ENCODE measurements at places on chromosomes 2 and 18. TPM values are rescaled to one million over a fixed set of nuclear protein-coding genes. Genes with fewer than 3 reads are reported as not detected.

DNA sequence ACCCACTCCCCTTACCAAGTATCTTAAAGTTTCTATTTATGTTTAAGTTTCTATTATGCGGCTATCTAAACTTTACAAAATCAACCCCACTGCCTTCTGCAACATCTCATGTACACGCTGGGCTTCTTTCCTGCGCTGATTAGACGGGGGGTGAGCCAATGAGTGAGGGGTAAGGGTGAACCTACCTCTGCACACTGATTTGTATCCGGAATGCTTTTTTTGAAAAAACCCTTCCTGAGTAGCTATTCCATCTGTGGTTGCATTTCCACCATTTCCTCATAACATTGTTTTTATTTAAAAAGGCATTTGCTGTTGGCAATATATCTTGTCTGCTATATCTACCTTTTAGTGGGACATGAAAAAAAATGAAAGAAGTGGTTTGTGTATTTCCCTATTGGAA lies 6.3 kb downstream of the ALPG start:
- H3K4me1 ChIP-seq = no peaks in the 10 kb centered on the region
- no peak overlapping the region for H3K27ac ChIP-seq
- no peak for DNase-seq
- no peaks in the 10 kb centered on the region for H3K27me3 ChIP-seq
- no peak overlapping the region for H3K4me3 ChIP-seq

GRCh38 chr18:47545613-47546012 lies 294.2 kb upstream of the SKOR2 start:
- DNase-seq = no peak
- H3K4me3 ChIP-seq = no peak overlapping the region
- no peak overlapping the region for H3K27ac ChIP-seq
- H3K36me3 ChIP-seq = no peaks in the 10 kb centered on the region
- H3K27me3 ChIP-seq = no peaks in the 10 kb centered on the region

DNA sequence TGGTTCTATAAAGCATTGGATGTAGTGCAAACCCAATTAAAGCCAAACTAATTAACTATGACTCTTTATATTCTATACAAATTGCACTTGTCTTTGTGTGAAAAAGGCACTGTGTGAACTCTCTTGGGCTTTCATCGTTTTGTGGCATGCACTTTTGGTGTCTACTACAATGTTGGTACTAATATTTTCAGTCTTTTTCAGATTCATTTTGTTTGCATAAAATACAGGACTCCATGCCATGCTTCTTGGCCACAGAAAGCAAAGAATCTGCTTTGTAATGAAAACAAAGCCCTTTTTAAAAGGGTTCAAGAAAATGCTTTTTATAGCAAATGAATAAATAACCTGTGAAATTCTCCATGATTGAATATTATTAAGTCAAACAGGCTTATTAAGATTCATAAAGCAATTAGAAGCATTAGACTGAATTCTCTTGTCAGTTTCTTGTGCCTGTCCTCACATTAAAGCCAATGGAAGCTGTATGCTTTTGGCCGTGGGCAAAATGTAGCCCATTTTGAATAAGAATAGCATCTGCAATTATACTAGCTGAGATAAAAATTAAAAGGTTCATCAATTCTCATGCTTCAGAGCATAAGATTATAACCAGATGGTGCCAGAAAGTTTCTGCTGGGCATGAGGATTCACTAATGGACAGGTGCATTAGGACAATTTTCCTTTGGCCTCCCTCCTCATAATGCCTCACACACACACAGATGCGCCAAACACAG lies 1665.2 kb downstream of the SUCLG1 start:
- no peak for DNase-seq

DNA sequence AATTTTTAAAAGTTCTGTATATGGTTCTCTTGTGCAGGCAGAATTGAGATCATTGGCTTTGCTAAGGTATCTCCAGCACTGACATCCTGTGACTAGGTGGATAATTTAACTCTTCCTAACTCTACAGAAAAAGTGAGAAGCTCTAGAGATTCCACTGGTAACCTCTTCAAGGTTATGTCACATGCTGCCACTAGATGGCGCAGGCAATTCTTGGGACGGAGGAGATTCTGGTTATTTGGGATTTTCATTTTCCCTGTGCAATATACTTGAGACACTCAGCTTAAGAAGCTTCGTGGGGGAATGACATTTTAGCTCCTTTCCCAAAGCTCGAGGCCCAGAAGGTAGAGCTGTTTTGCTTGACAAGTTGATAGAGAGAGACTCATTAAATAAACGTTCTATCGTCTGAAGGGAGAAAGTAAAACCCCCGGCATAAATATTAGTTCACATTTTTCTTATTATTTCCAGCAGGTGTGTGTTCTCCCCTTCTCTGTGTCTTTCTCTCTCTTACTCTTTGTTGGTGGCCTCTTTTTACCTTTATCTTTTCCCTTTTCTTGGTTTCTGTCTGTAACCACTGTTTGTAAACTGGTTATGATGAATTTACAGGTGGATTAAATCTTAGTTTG lies 26.6 kb upstream of the LANCL1 start:
- H3K27me3 ChIP-seq = no peaks in the 10 kb centered on the region
- no peaks in the 10 kb centered on the region for H3K36me3 ChIP-seq
- DNase-seq = peak; percentile 36
- no peak overlapping the region for H3K27ac ChIP-seq
- no peak overlapping the region for H3K4me3 ChIP-seq

GRCh38 chr2:238791354-238791753 lies 56.5 kb upstream of the TWIST2 start:
- H3K36me3 ChIP-seq = no peaks in the 10 kb centered on the region
- H3K4me1 ChIP-seq = no peaks in the 10 kb centered on the region
- no peak for DNase-seq
- no peak overlapping the region for H3K4me3 ChIP-seq

DNA sequence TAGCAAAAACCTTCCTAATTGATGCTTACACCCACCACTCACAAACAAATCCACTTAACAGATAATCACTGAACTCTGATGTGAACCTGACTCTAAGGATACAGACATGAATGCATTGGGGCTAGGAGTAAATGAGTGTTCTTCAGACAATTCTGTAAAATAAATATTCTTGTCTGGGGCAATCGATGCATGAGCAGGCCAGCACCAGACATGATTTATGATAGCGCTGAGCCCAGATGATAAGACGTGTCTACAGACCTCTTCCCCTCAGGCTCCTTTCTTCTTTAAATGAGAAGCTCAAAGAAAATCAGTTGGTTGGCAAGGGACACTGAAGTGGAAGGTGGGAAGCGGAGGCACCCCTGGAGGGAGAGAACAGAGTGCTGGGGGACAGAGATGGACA lies 27.3 kb upstream of the BIN1 start:
- H3K27ac ChIP-seq = peak overlapping the region; percentile 43
- peaks cover 23% of the 10 kb centered on the region for H3K4me1 ChIP-seq
- DNase-seq = no peak
- H3K27me3 ChIP-seq = no peaks in the 10 kb centered on the region
- H3K36me3 ChIP-seq = peaks cover 2% of the 10 kb centered on the region

- no peaks in the 10 kb centered on the region for H3K27me3 ChIP-seq
- no peak overlapping the region for H3K4me3 ChIP-seq
- H3K36me3 ChIP-seq = no peaks in the 10 kb centered on the region
- DNase-seq = no peak
- no peaks in the 10 kb centered on the region for H3K4me1 ChIP-seq
These were observed 64.5 kb downstream of the ZNF532 start for GRCh38 chr18:58929206-58929605.

- H3K36me3 ChIP-seq = no peaks in the 10 kb centered on the region
- no peak overlapping the region for H3K27ac ChIP-seq
- H3K4me1 ChIP-seq = no peaks in the 10 kb centered on the region
- no peak for DNase-seq
- no peaks in the 10 kb centered on the region for H3K27me3 ChIP-seq
These were observed 9.0 kb downstream of the CYBRD1 start for GRCh38 chr2:171531291-171531690.

DNA sequence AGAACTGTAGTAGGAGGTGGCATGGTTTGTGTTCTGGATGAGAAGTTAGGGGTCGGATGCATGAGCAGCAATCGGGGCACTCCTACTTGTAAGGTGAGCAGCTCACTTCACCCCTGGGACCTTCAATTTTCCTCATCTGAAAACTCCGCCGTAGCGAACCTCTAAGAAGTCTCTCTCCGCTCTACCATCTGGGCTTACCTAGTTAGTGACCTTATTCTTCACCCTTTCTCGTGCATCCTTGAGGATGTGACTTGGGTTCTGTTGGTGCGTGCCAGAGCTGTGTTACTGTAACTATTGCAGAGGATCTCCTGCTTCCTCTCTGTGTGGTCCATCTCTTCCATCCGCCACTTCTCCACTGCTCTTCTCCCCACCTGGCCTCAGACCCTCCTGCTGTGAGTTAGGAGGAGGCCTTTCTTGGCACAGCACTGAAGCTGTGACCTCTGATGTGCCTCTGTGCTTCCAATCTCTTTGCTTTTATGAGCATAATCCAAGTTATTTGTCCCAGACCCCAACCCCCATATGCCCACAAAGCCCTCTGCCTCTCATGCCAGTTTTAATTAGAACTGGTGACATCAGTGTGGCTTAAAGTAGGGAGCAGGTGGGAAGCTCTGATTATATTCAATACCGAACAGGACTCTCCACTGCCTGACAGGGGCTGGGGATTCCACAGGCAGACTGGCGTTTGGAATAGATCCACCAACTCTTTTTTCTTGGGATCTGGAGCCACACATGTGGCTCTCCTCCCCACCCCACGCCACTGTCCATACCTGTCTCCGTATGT lies 178.4 kb downstream of the BCL2 start:
- H3K36me3 ChIP-seq = no peaks in the 10 kb centered on the region
- H3K4me1 ChIP-seq = no peaks in the 10 kb centered on the region
- no peak for DNase-seq
- no peaks in the 10 kb centered on the region for H3K27me3 ChIP-seq
- no peak overlapping the region for H3K27ac ChIP-seq

DNA sequence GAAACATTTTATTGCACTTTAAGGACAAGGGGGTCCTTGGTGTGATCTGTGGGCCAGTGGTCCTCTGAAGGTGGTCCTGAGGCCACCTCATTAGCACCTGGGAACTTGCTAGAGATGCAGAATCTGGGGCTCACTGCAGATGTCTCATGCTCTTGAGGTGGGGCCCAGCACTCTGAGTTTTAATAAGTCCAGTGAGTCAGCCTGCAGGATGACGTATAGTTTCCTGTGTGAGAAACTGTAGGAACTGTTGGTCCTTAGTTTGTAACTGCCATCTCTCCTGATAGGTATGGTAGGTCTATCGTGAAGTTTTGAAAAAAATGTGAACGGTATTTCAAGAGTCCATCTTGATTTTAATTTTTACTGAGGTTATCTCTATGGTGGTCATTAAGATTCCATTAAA lies 2.8 kb downstream of the TRPM8 start:
- H3K4me3 ChIP-seq = no peak overlapping the region
- no peaks in the 10 kb centered on the region for H3K36me3 ChIP-seq
- DNase-seq = no peak
- H3K27ac ChIP-seq = no peak overlapping the region
- H3K4me1 ChIP-seq = no peaks in the 10 kb centered on the region

- no peak overlapping the region for H3K27ac ChIP-seq
- no peaks in the 10 kb centered on the region for H3K27me3 ChIP-seq
- no peaks in the 10 kb centered on the region for H3K36me3 ChIP-seq
- no peaks in the 10 kb centered on the region for H3K4me1 ChIP-seq
- no peak for DNase-seq
These were observed 148.9 kb downstream of the RNF152 start for GRCh38 chr18:61743775-61744531.

GRCh38 chr2:24075259-24075658 lies 867 bp downstream of the SF3B6 start:
- peak overlapping the region; percentile 71 for H3K4me3 ChIP-seq
- H3K4me1 ChIP-seq = peaks cover 17% of the 10 kb centered on the region
- H3K36me3 ChIP-seq = peaks cover 2% of the 10 kb centered on the region
- no peaks in the 10 kb centered on the region for H3K27me3 ChIP-seq

GRCh38 chr18:72107647-72108383 lies 436.3 kb downstream of the CBLN2 start:
- H3K27me3 ChIP-seq = no peaks in the 10 kb centered on the region
- DNase-seq = no peak
- H3K4me1 ChIP-seq = no peaks in the 10 kb centered on the region
- H3K27ac ChIP-seq = no peak overlapping the region
- H3K4me3 ChIP-seq = no peak overlapping the region
- no peaks in the 10 kb centered on the region for H3K36me3 ChIP-seq

DNA sequence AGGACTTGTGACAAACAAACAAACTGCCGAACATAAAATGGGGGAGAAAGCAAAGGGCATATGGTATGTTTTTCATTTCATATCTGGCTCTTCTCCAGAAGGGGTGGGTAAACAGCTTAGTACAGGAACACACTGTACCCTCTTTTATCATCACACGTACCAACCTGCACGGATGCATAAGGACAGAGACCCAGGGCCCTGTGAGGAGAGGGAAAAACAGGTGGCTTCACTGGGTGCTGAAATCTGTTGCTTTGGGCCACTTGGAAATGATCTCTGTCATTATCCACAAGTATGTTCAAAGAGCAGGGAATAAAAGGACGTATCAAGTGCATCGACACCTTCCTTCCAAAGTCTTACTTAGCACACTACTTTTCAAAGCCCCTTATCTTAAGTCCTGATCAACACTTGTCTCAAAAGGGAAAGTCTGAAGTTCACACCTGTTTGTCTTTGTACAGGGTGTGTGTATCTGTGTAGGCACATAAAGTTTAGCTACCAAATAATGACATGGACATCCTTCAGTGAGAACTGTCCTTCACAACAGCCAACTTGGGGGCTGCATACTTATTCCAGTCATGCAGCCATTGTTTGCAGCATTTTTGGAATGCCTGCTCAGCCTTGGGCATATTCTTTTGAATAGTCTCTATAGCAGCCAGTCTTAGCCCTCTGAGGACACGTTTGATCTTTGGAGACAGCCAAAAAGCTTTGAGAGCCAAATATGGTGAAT lies 60.6 kb downstream of the IRS1 start:
- peak overlapping the region; percentile 53 for H3K27ac ChIP-seq
- DNase-seq = no peak
- no peak overlapping the region for H3K4me3 ChIP-seq

- no peak overlapping the region for H3K27ac ChIP-seq
- no peaks in the 10 kb centered on the region for H3K36me3 ChIP-seq
These were observed 232.4 kb downstream of the CD226 start for GRCh38 chr18:69715191-69715795.

- no peak overlapping the region for H3K4me3 ChIP-seq
- DNase-seq = no peak
- no peaks in the 10 kb centered on the region for H3K4me1 ChIP-seq
- no peak overlapping the region for H3K27ac ChIP-seq
- H3K36me3 ChIP-seq = no peaks in the 10 kb centered on the region
- H3K27me3 ChIP-seq = no peaks in the 10 kb centered on the region
These were observed 86.9 kb downstream of the SH3YL1 start for GRCh38 chr2:176917-177316.

GRCh38 chr2:141611176-141611571 lies 519.6 kb downstream of the LRP1B start:
- H3K27me3 ChIP-seq = no peaks in the 10 kb centered on the region
- H3K27ac ChIP-seq = no peak overlapping the region
- no peak for DNase-seq
- no peak overlapping the region for H3K4me3 ChIP-seq
- H3K4me1 ChIP-seq = no peaks in the 10 kb centered on the region

FEV gene
- not detected for total RNA-seq

CRYBA2 gene
- total RNA-seq = 0.59 TPM

ATIC gene
- 318 TPM for total RNA-seq

STARD6 gene
- not detected for total RNA-seq

TLX2 gene
- total RNA-seq = 0.72 TPM

ANO7 gene
- total RNA-seq = 4.1 TPM

KCNE4 gene
- total RNA-seq = not detected

MOB1A gene
- total RNA-seq = 113 TPM

MAP3K19 gene
- not detected for total RNA-seq

DARS1 gene
- total RNA-seq = 94.9 TPM

IL36G gene
- not detected for total RNA-seq

ANKRD30B gene
- total RNA-seq = 0.44 TPM

GAREM2 gene
- total RNA-seq = 15.6 TPM

All from Caco-2 (cell line).